ENCODE measurements at places on chromosomes 5 and 9. TPM values are rescaled to one million over a fixed set of nuclear protein-coding genes. Genes with fewer than 3 reads are reported as not detected.

- no peak for DNase-seq
- no peaks in the 10 kb centered on the region for H3K27me3 ChIP-seq
- H3K27ac ChIP-seq: peak overlapping the region; percentile 64
- no peaks in the 10 kb centered on the region for H3K36me3 ChIP-seq
These were observed 74.3 kb upstream of the PTGER4 start for GRCh38 chr5:40605295-40605958.

DNA sequence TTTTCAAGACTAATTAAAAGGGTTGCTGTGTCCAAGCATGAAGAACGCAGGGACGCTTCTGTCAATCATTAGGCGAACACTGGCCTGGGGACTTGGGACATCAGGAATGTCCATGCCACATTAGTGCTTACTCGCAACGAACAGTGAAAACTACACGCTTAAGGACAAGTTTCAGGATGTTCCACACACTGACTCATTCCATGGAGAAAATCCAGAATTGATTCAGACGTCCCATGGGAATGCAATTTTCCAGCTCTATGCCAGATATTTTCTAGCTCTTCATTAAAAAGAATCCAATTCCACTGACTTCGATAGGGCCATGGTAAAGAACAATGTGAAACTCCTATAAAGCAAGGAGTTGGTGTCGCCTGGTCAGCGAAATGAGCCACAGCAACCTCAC is 98.2 kb downstream of the CAMSAP1 start:
- DNase-seq: no peak
- peaks cover 2% of the 10 kb centered on the region for H3K4me1 ChIP-seq
- no peak overlapping the region for H3K4me3 ChIP-seq
- peaks cover 23% of the 10 kb centered on the region for H3K36me3 ChIP-seq

Gene ANKRD34B
- total RNA-seq: not detected

GRCh38 chr5:14438195-14438606 is 143.4 kb upstream of the OTULINL start:
- peak overlapping the region; percentile 43 for H3K27ac ChIP-seq
- no peak for DNase-seq
- no peaks in the 10 kb centered on the region for H3K36me3 ChIP-seq
- peaks cover 26% of the 10 kb centered on the region for H3K4me1 ChIP-seq
- H3K4me3 ChIP-seq: no peak overlapping the region
- H3K27me3 ChIP-seq: peaks cover 13% of the 10 kb centered on the region

DNA sequence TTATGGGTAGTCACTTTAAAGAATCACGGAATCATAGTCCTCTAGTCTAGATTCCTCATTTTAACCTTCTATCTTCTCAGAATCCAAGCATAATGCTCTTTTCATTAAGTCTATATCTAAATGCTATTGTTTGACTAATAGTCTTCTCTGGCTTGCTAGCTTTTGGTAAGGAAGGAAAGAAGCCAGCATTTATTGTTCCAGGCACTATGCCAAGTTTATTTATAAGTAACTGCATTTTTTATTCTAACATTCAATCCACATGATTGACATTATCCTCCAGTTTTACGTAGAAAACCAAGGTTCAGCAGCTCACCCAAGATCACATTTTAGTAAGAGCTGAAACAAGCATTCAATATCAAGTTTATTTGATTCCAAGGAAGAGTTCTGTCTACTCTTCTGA is 254.2 kb downstream of the SAXO1 start:
- no peaks in the 10 kb centered on the region for H3K36me3 ChIP-seq
- H3K27ac ChIP-seq: no peak overlapping the region
- no peak for DNase-seq
- H3K4me1 ChIP-seq: no peaks in the 10 kb centered on the region

DNA sequence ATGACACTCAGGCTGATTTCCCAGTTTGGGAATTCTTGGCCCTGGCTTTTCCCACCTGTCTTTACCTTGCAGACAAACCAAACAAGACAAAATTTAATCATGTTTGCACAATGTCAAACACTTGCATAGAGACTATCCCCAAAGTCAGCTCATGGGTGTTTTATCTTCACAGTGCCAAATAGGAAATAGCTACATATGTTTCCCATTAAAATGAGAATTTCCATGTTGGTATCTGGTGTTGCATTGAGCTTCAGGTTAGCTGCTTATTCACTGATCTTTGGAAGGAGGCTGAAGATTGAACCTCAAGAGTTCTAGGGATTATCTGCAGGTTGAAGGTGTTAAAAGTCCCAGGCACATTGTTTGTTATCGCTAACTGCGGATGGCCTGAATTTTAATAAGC is 19.5 kb downstream of the MAP1B start:
- H3K27ac ChIP-seq: no peak overlapping the region
- H3K27me3 ChIP-seq: peaks cover 47% of the 10 kb centered on the region
- DNase-seq: no peak
- no peaks in the 10 kb centered on the region for H3K4me1 ChIP-seq
